Hematopoietic multipotent progenitor cell (in vitro differentiated cells): ENCODE measurements at places on chromosomes 12 and 14.

DNA sequence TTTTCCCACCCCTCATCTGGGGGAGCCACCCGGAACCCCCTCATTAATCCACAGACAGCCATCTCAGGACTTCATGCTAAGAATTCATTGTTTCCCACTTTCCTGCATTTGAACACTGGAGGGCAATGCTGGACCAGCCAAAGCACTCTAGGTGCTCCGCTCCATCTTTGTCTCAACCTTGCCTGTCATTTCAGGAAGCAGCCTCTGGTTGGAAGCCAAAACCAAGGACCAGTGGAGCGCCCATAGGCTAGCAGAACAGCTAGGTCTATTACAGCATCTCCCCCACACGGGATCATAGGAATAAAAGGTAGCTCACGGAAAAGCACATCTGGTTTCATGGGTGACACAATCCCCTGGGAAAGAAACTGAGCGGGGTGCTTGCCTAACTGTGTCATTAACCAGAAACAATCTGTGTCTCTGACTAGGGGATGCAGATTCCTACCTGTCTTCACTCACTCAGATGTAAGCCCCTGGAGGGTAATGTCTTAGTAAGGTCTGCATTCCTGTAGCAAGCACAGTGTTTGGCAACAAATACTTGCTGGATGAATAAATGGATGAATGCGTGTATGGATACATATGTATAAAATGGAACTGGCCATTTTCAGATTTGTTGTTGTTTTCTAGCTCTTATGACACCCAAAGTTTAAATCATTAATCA, 197.0 kb downstream of the DAD1 start:
- peak; percentile 91 for DNase-seq

- DNase-seq: no peak
These were observed 82.3 kb downstream of the PUS7L start for GRCh38 chr12:43676183-43676813.

DNA sequence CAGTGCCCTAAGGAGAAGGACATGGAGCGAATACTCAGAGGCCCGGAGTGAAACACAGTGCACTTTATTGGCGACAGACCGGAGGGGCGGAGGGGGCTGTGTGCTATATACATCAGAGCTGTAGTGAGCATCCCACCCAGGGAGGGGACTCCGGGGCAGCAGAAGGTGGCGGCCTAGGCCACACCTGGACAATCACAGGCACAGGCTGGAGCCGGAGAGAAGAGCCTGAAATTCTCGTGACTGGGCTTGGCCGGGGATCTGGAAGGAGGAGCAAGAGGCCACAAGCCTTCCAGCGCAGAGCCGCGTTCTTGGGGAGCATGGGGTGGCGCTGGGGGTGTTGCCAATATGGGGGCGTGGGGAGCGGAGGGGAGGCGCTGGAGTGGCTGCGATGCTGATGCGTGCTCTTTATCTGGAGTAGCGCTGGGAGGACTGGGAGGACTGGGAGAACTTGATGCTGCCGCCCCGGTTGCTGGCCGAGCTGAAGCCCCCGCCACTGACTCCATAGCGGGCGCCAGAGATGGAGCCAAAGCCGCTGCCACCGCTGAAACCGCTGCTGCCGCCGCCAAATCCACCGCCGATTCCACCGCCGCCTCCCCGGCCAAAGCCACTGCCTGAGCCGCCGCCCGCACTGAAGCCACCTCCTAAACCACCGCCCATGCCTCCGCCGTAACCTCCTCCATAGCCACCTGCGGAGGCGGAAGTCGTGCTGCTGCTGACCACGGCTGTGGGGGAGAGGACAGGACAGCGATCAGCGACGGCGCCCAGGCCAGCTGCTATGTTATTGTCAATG, 6.1 kb downstream of the KRT3 start:
- DNase-seq: no peak

GRCh38 chr12:113933201-113933786, 32.8 kb downstream of the RBM19 start:
- DNase-seq: peak; percentile 14

GRCh38 chr12:16603916-16604575, 1.9 kb downstream of the LMO3 start:
- DNase-seq: no peak
